ENCODE measurements at places on chromosomes 5 and 9. TPM values are rescaled to one million over a fixed set of nuclear protein-coding genes. Genes with fewer than 3 reads are reported as not detected.

The ZNF454 gene
- not detected for total RNA-seq

The GDNF gene
- total RNA-seq = not detected

GRCh38 chr5:147481874-147482705 lies 27.8 kb downstream of the DPYSL3 start:
- DNase-seq = no peak

DNA sequence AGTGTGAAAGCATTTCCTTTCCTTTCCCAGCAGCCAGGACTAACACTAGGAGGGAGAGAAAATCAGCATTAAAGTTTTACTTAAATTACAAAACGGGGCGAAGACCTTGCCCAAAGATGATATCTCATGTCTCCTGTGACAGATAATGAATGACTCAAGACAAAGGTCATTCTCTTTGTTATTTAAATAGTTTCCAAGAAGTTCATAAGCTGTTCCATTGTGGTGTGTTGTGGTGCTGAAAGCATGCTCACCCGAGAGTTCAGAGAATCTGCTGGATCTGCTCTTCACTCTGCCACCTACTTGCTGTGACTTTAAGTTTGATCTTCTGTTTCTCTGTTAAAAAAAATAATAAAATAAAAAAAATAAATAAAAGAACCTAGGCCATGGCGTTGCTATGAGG lies 265.9 kb upstream of the NR4A3 start:
- no peak for DNase-seq

- no peak for DNase-seq
Measured at GRCh38 chr5:80010754-80011392, 19.8 kb upstream of the MTX3 start.

DNA sequence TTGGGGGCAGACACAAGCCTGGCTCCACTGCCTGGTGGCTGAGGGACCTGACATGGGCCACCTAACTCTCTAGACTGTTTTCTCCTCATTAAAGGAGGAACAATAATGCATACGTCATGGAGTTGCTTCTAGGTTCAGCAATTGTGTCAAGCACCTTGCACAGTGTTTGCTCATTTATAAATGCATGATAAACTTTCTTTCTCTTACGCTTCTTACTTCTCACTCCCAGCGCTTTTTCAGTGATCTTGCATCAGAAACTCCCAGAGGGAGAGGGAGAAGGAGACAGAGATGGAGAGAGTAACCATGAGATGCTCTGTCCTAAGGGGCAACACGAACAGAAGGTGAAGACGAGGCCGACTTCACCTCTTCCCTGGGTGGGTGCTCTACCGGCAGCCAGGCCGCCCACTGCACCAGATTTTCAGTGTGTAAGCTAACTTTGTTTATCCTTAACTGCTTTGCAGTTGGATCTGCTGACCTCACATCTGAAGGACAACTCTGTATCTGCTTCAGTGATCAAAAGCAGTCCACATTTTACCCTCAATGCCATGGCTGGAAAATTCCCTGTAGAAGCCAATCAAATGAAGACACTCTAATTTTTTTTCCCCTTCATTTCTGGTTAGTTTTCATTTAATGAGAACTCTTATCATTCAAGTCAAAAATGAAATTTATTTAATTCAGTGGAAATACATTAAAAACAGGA lies 35.3 kb downstream of the MED27 start:
- DNase-seq = no peak

The MYMK gene
- not detected for total RNA-seq

DNA sequence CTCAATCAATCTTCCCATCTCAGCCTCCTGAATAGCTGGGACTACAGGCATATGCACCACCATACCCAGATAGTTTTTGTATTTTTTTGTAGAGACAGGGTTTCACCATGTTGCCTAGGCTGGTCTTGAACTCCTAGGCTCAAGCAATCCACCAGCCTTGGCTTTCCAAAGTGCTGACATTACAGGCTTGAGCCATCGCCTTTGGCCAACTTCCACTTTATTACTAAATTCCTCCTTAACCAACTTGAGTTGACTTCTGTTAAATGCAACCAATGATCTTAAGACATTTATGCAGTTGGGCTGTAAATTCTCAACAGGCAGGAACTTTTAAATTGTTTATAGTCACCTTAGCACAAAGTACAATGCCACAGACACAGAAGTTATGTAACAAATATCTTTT lies 2.8 kb downstream of the LARS1 start:
- no peak for DNase-seq

DNA sequence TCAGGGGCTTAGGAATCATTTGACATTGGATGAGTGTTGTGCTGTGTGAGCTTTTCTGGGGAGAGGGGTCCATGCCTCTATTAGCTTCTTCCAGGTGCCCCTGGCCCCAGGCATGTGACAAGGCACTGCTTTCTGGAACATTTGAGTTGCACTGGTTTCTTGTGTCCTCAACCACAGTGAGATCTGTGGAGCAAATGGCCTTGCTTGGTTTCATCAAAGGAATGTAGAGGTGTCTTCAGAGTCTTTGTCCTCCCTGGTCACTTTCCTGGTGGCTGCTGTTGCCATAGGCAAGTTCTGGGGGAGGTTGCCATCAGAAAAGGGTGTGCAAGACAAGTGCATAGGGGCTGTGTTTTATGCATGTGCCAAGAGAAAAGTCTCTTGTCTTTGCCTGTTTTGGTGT lies 157.5 kb downstream of the MACROH2A1 start:
- DNase-seq = no peak

The STPG3 gene
- total RNA-seq = 0.61 TPM

The CEP72 gene
- 14.6 TPM for total RNA-seq

The CAMK2A gene
- total RNA-seq = not detected

The LMX1B gene
- not detected for total RNA-seq
